ENCODE measurements at places on chromosomes 3 and 15. TPM values are rescaled to one million over a fixed set of nuclear protein-coding genes. Genes with fewer than 3 reads are reported as not detected.

Gene SOX14
- not detected for polyA plus RNA-seq

Gene B3GNT5
- 4.1 TPM for polyA plus RNA-seq

Gene TMEM45A
- 72.0 TPM for polyA plus RNA-seq

Gene DZIP1L
- 4.9 TPM for polyA plus RNA-seq

Gene PLA2G4F
- 0.07 TPM for polyA plus RNA-seq

Gene CPNE9
- 0.07 TPM for polyA plus RNA-seq

Gene AHSG
- polyA plus RNA-seq, result not detected

Gene SLC2A2
- not detected for polyA plus RNA-seq

Gene CCR2
- polyA plus RNA-seq, result 6.0 TPM

Gene PEAK1
- polyA plus RNA-seq, result 38.4 TPM

Gene GCHFR
- 2.8 TPM for polyA plus RNA-seq

GRCh38 chr15:58551764-58552504 is 120.1 kb downstream of the LIPC start:
- H3K36me3 ChIP-seq, result no peaks in the 10 kb centered on the region
- H3K4me3 ChIP-seq, result peak overlapping the region; percentile 5
- no peak overlapping the region for H3K27ac ChIP-seq
- peaks cover 13% of the 10 kb centered on the region for H3K4me1 ChIP-seq
- no peaks in the 10 kb centered on the region for H3K27me3 ChIP-seq

- no peaks in the 10 kb centered on the region for H3K36me3 ChIP-seq
- DNase-seq, result peak; percentile 46
- H3K4me1 ChIP-seq, result peaks cover 3% of the 10 kb centered on the region
- H3K27me3 ChIP-seq, result no peaks in the 10 kb centered on the region
- peak overlapping the region; percentile 41 for H3K27ac ChIP-seq
Measured at GRCh38 chr3:196632046-196632751, 7.3 kb upstream of the NRROS start.

- H3K4me1 ChIP-seq, result peaks cover 4% of the 10 kb centered on the region
- H3K27me3 ChIP-seq, result no peaks in the 10 kb centered on the region
- no peak overlapping the region for H3K27ac ChIP-seq
- DNase-seq, result no peak
- no peaks in the 10 kb centered on the region for H3K36me3 ChIP-seq
- no peak overlapping the region for H3K4me3 ChIP-seq
Measured at GRCh38 chr15:44715142-44715796, 4.0 kb downstream of the B2M start.

- no peaks in the 10 kb centered on the region for H3K27me3 ChIP-seq
- H3K36me3 ChIP-seq, result no peaks in the 10 kb centered on the region
- no peak overlapping the region for H3K4me3 ChIP-seq
- no peak for DNase-seq
Measured at GRCh38 chr15:66171841-66172240, 81.7 kb downstream of the MEGF11 start.

DNA sequence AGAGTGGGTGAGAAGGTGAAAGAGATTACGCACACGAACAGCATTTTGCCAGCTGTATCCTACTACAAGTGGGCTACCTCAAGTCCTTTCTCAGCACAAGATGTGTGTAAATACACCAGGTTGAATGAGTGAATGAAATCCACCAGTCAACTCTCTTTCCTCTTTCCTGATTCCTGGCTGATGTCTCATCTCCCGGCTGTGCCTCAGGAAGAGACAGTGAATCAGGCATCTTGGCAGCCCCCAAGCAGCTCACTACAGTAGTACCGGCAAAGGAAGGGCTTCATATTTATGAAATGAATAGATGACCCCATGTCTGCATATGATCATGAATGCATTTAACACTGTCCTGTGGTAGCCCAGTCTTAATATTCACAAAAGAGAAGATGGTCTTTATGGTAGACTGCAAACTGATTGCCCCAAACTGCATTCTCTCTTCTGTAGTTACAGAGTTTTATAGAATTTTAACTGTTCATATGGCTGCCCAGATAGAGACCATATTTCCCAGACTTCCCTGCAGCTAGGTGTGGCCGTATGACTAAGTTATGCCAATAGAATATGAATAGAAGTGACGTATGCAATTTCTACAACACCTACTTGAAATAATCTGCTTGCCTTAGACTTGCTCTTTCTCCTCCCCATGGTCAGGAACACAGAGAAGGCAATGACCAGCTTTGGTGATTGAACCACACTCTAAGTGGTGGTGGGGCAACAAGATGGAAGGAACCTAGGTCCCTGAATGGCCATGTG is 22.7 kb downstream of the MGLL start:
- H3K4me3 ChIP-seq, result no peak overlapping the region
- H3K36me3 ChIP-seq, result no peaks in the 10 kb centered on the region
- no peak overlapping the region for H3K27ac ChIP-seq
- no peaks in the 10 kb centered on the region for H3K4me1 ChIP-seq

- no peaks in the 10 kb centered on the region for H3K36me3 ChIP-seq
- no peak overlapping the region for H3K4me3 ChIP-seq
- no peaks in the 10 kb centered on the region for H3K4me1 ChIP-seq
- H3K27ac ChIP-seq, result no peak overlapping the region
- no peaks in the 10 kb centered on the region for H3K27me3 ChIP-seq
- peak; percentile 12 for DNase-seq
Measured at GRCh38 chr15:55846116-55846707, 103.3 kb upstream of the PRTG start.

DNA sequence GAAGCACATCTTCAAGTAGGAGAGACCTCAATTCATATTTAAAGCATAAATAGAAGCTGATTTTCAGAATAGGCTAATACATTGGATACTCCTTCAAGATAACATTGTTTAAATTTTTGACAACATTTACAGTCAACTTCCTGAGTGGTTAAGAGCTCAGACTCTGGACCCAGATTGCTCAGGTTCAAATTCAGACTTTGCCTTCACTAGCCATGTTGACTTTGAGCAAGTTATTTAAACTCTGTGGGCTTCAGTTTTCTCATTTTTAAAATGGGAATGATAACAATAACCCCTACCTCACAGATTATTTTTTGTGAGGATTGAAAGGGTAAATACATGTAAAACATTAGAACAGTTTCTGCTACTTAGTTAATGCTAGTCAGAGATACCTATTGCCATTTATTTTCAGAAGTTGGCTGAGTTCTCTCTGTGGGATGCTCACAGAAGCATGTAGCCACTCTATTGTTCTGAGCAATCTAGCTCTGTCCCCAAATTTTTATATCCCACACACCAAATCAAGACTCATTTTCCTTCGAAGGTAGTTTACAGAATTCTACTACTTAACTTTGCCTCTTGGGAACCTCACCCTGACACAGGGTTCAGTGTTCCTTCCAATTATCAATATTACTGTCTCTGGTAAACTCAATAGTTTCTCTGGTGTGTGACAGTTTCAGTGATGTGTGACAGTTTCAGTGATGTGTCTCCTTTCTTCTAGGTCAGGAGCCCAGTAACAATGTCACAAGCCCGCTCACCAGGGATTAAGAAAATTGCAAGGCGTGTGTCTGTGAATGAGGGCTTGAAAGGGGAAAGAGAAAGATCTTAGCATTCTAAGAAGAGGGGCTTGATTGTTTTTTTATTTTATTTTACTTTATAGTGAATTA is 79.4 kb upstream of the OSTN start:
- no peaks in the 10 kb centered on the region for H3K36me3 ChIP-seq
- no peaks in the 10 kb centered on the region for H3K4me1 ChIP-seq
- H3K27ac ChIP-seq, result no peak overlapping the region
- no peak overlapping the region for H3K4me3 ChIP-seq

GRCh38 chr3:50515565-50516439 is 12.4 kb upstream of the CACNA2D2 start:
- peaks cover 4% of the 10 kb centered on the region for H3K4me1 ChIP-seq
- DNase-seq, result peak; percentile 73
- H3K36me3 ChIP-seq, result no peaks in the 10 kb centered on the region

GRCh38 chr3:66372681-66373350 is 128.0 kb downstream of the LRIG1 start:
- no peaks in the 10 kb centered on the region for H3K36me3 ChIP-seq
- H3K27ac ChIP-seq, result no peak overlapping the region
- no peaks in the 10 kb centered on the region for H3K4me1 ChIP-seq
- H3K4me3 ChIP-seq, result no peak overlapping the region

DNA sequence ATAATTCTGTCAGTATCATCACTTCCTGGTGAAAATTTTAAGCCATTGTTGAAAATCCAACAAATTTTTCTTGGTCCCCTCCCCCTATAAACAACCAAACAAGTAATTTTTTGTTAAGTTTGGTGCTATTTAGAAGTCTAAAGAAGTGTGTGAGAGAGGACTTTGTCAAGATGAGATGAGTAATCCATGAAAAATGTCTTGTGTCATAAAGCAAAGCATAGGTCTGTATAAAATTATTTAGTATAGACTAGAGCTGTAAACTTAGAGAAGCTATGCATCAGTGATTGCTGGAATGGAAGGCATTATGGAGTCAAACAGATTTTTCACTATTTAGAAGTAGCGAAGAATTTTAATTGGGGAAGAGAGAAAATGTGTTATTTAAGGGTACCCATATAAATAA is 31.4 kb downstream of the MAPK6 start:
- H3K4me1 ChIP-seq, result no peaks in the 10 kb centered on the region
- H3K36me3 ChIP-seq, result no peaks in the 10 kb centered on the region
- no peak overlapping the region for H3K27ac ChIP-seq
- H3K27me3 ChIP-seq, result no peaks in the 10 kb centered on the region
- H3K4me3 ChIP-seq, result no peak overlapping the region

DNA sequence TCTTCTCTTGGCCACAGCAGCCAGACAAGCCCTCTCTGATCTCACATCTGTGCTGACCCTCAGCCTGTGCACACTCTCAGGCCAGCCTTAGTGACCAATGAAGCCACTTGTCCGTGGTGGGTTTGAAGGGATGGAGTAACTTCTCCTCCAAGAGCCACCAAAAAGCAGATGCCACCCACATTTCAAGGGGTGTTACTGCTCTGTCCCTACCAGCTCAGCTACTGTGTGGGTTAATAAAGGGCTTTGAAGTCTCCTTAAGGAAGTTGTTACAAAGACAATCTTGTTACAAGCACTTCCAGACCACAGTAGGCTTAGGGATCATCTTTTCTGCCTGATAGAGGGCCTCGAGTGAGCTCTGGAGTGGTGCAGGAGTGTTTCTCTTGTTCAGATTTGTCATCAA is 3.3 kb upstream of the CA12 start:
- H3K4me3 ChIP-seq, result no peak overlapping the region
- H3K4me1 ChIP-seq, result peaks cover 8% of the 10 kb centered on the region
- no peak overlapping the region for H3K27ac ChIP-seq

GRCh38 chr15:51260202-51260601 is 78.2 kb downstream of the CYP19A1 start:
- no peaks in the 10 kb centered on the region for H3K4me1 ChIP-seq
- H3K36me3 ChIP-seq, result no peaks in the 10 kb centered on the region
- H3K4me3 ChIP-seq, result no peak overlapping the region
- no peaks in the 10 kb centered on the region for H3K27me3 ChIP-seq
- DNase-seq, result no peak

DNA sequence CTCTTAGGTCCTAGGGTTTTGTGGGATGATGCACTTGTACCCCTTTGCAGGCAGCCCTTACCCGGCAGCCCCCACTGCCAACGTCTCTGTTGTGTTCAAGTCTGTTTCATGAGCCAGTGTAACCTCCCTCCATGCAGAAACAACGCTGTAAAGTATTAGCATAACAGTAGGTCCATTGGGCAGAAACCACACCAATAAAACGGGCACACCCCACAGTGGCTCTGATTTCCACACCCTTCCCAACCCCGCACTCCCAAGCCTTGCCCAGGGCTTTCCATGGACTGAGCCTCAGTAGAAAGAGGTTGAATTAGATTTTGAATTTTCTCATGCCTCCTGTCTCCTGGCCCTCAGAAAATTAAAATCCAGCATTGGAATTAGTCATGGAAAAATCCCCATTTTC is 124.5 kb downstream of the CACNA1D start:
- H3K36me3 ChIP-seq, result no peaks in the 10 kb centered on the region
- H3K4me1 ChIP-seq, result no peaks in the 10 kb centered on the region
- no peak overlapping the region for H3K27ac ChIP-seq
- no peak overlapping the region for H3K4me3 ChIP-seq
- no peak for DNase-seq
- no peaks in the 10 kb centered on the region for H3K27me3 ChIP-seq

DNA sequence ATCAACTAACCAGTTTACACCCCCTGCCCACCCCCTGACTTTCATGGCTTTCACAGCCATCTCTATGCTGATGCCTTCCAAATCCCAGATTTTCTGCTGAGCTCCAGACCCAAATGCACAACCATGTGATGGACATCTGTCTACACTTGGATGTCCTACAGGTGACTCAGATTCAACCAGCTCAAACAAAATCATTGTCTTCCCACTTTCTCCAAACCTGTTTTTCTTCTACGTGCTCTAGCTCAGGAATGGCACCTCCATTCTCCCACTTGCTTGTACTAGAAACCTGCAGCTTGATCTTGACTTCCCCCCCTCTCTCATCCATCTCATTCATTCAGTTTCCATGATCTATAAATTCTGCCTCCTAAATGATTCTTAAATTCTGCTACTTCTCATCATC is 34.1 kb upstream of the RARRES1 start:
- H3K27ac ChIP-seq, result no peak overlapping the region
- H3K27me3 ChIP-seq, result no peaks in the 10 kb centered on the region
- no peak overlapping the region for H3K4me3 ChIP-seq
- H3K4me1 ChIP-seq, result peaks cover 18% of the 10 kb centered on the region
- H3K36me3 ChIP-seq, result no peaks in the 10 kb centered on the region

GRCh38 chr15:73628976-73629797 is 4.0 kb downstream of the NPTN start:
- DNase-seq, result no peak
- H3K27ac ChIP-seq, result no peak overlapping the region
- no peak overlapping the region for H3K4me3 ChIP-seq
- no peaks in the 10 kb centered on the region for H3K27me3 ChIP-seq

DNA sequence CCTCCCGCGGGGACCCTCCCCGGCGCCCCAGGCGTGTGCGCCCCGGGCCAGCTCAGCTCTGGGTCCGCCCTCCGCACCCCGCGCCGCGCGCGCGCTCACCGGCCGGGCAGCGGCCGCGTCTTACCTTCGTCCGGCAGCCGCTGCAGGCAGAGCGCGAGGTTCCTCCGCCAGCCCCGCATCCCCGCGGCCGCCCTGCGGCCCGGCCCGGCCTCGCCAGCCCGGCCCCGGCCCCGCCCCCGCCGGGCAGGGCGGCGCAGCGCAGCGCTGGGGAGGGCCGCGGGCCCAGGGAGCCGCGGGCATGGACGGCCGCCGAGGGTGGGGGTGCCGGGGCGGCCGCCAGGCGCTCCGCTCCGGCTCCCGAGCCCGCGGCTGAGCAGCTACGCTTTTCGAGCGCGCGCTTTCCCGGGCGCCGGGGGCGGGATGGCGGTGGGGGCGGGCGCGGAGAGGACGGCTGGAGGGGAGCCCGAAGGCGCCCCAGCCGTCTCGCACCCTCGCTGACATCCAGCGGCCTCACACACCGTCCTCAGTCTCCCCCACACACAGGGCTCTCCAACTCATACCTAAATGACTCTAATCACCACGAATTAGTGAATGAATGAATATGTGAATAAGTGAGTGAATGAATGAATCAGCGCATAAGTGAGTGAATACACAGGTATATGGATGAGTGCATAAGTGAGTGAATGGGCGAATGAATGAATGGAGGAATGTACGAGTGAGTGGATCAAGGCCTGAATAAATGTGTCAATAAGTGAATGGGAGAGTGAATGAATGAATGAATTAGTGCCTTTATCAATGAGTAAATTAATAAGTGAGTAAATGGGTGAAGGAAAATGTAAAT is 48.5 kb upstream of the CCDC174 start:
- no peaks in the 10 kb centered on the region for H3K27me3 ChIP-seq
- H3K36me3 ChIP-seq, result no peaks in the 10 kb centered on the region
- peaks cover 4% of the 10 kb centered on the region for H3K4me1 ChIP-seq

GRCh38 chr3:39383881-39384664 is 903 bp downstream of the SLC25A38 start:
- H3K4me3 ChIP-seq, result peak overlapping the region; percentile 93
- DNase-seq, result peak; percentile 97
- peak overlapping the region; percentile 91 for H3K27ac ChIP-seq
- H3K27me3 ChIP-seq, result no peaks in the 10 kb centered on the region
- H3K4me1 ChIP-seq, result peaks cover 10% of the 10 kb centered on the region
- no peaks in the 10 kb centered on the region for H3K36me3 ChIP-seq
